ENCODE measurements at places on chromosomes 1 and 21.

- DNase-seq: no peak
These were observed 242.7 kb downstream of the OMA1 start for GRCh38 chr1:58303841-58304240.

DNA sequence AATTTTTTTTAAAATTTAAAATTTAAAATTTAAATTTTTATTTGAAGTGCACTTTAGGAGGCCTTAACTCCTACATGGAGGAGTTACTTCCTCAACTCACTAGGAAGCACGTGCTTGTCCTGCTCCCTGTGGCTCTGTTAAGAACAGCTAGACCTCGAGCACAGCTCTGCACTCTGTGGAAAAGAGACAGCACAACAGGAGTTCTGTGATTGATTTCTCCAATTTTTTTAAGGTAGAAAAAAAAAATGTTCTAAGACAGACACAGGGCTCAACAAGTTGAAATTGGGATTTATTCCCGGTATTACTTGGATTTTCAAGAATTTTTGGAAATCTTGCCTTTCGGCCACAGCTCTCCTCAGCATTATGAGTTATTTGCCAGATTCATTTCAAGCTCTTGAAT lies 356.6 kb upstream of the LYPLAL1 start:
- no peak for DNase-seq

- DNase-seq: no peak
These were observed 192.3 kb downstream of the FCRL5 start for GRCh38 chr1:157360023-157360390.

GRCh38 chr1:198672124-198672523 lies 33.3 kb downstream of the PTPRC start:
- DNase-seq: no peak

- no peak for DNase-seq
These were observed 5.6 kb downstream of the WRAP73 start for GRCh38 chr1:3644273-3644672.

DNA sequence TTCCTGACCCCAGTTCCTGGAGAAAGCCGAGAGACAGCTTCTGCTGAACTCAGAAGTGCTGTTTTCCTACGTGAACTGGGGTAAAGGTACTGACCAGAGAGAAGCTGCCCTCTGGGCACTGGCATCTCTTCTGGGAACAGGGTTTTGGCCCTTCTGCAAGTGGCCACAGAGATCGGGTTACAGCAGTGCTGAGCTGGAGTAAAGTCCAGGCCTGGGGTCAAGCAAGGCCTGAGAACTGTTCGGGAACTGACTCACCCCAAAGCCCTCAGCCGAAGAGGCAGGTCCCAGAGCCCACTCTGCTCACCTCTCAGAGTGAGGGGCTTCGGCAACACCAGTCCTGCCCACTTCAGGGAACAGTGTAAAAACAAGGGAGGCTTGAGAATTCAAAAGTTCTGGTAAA lies 177.2 kb upstream of the RUNX1 start:
- DNase-seq: no peak

DNA sequence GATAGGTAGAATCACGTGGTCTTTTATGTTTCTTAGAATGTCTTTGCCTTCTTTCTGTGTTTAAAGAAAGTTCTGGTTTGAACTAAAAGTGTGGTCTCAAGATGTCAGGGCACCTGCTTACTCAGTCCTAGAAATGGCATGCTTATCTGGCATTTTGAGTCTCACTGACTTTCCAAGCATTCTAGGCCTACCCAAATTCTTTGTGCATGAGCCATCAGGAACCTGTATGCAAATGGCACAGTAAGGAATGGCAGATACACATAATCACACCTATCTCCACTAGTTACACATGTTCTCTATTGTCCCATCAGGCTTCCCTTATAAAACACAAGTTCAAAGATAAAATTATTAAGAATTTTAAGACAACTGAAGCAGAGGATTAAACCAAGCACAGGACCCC lies 29.5 kb upstream of the CLCA4 start:
- DNase-seq: no peak

- no peak for DNase-seq
These were observed 25.9 kb downstream of the PCNX2 start for GRCh38 chr1:233269656-233270055.

GRCh38 chr1:24903011-24903461 lies 27.0 kb downstream of the RUNX3 start:
- peak; percentile 29 for DNase-seq

GRCh38 chr1:14778898-14779865 lies 180.7 kb downstream of the KAZN start:
- peak; percentile 50 for DNase-seq

DNA sequence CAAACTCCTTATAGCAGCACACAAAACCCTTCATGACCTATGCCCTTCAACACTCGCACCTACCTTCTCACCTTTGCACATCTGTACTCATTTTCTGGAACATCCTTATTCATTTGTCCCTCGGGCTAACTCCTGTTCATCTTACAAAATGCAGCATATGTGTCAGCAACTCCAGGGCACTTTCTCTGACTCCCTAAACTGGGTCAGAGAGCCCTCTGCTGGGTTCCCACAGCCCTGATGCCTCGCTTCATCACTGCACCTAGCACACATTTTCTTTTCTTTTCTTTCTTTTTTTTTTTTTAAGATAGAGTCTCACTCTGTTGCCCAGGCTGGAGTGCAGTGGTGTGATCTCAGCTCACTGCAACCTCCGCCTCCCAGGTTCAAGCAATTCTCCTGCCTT lies 54.0 kb downstream of the RAB3B start:
- DNase-seq: no peak

DNA sequence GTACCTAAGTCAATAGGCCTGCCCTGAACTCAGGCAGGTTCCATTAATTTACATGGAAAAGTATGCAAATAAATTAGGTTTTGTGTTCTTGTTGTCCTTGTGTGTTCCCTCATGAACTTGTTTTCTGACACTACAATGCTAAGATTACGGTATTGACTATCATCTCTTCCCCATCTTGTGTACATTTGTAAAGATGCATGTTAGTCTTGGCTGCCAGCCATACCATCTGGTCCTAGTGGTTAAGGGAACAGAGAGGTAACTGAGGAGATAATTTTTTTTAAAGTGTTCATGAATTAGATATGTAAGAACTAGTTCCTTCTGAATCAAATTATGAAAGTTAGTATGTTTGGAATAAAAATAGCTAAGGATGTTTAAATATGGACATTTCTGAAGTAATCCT lies 167.6 kb upstream of the ADAMTS5 start:
- no peak for DNase-seq

DNA sequence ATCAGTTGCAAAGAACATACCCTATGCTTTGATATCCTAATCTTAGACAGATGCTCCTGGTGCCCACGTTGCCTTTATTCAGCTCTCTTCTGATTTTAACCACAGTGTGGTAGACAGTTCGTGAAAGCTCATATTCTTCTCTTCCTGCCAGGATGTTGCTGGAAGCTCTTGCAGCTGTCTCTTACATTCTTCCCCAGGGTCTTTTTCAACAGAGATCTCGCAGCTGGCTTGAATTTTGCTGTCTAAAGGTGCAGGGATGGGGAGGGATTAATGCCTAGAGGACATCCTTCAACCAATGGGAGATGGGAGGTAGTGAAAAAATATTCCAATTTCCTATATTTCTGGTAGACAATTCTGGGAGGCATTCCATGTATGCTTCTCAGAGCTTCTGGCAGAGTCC lies 150.0 kb upstream of the APP start:
- no peak for DNase-seq

GRCh38 chr1:6601923-6602668 lies 573 bp downstream of the KLHL21 start:
- peak; percentile 53 for DNase-seq

- DNase-seq: no peak
These were observed 3.7 kb upstream of the FABP3 start for GRCh38 chr1:31376375-31377134.

DNA sequence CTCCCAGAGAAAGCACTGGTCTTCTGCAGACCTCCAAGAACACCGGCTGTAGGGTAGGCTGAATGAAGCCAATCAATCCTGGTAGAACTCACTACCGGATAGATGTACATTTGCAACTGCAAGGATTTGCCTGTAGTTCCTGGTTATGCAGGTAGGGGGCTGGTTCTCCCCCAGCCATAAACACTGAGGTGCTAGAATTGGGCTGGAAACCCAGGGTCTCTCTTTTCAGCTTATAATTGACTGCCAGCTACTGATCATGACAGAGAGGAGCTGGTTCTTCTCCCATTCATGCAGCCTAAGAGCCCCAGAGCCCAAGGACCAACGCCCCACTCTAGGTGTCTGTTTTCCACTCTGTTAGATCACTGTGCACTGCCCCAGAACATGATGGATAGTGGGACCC lies 21.5 kb upstream of the MTARC2 start:
- DNase-seq: no peak

- no peak for DNase-seq
These were observed 73.6 kb upstream of the COG2 start for GRCh38 chr1:230568676-230569075.

DNA sequence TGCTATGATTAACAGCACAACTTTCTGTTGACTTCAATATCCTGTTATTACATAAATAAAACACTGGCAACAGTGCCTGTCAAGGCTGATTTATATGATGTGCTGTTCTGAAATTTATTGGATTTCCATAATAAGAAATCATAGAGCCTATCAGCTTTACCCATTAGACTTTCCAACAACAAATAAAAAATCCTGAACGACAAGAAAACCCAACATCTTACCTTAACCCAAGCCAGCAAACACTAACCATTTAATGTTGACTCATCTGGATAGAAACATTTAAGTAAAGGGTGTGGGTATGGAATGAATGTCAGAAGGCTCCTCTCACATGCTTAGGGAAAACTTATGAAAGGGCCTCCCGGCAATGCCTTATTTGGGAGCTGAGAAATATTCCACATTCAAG lies 165.1 kb downstream of the SLC45A1 start:
- DNase-seq: no peak

- no peak for DNase-seq
These were observed 37.9 kb downstream of the YARS1 start for GRCh38 chr1:32779242-32779641.

DNA sequence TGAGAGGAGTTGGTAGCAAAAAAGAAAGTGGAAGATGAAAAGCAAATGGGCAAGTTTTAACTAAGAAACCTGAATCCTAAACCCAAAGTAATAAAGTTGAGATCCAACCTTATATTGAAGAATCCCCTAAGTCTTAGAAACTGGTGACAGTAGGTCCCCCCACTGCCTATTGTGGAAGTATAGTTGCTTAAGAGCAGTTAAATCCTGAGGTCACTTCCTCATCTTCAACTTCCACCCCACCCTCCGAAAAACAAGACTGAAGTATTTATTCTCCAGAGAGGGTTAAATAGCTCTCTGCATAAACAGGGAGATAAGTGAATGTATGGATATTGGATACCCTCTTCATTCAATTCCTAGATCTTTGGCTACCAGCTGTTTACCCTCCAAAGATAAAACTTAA lies 3.3 kb upstream of the DSTYK start:
- DNase-seq: no peak

DNA sequence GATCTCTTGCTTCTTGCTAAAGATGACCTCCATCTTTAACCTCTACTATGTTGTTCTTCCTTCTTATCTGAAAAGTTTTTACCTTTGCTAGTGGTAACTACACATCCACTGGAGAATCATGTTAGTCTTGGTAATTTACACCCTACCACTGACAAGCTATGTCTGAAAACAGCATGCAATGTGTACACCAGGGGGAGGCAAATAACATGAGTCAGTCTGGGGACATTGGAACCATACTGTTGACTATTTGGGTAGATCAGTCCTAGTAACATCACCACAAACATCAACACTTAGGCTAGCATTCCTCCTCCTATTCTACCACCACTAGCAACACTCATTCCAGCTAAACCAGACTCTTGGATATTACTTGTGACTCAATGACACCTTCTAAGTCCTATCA lies 549.0 kb downstream of the KCNT2 start:
- DNase-seq: no peak

- peak; percentile 93 for DNase-seq
These were observed 7.6 kb downstream of the EFNA3 start for GRCh38 chr1:155086128-155086741.
